Activated CD4-positive, alpha-beta T cell treated with anti-CD3 and anti-CD28 coated beads for 24 hours (primary cell): ENCODE measurements at places on chromosomes 7 and 10.

DNA sequence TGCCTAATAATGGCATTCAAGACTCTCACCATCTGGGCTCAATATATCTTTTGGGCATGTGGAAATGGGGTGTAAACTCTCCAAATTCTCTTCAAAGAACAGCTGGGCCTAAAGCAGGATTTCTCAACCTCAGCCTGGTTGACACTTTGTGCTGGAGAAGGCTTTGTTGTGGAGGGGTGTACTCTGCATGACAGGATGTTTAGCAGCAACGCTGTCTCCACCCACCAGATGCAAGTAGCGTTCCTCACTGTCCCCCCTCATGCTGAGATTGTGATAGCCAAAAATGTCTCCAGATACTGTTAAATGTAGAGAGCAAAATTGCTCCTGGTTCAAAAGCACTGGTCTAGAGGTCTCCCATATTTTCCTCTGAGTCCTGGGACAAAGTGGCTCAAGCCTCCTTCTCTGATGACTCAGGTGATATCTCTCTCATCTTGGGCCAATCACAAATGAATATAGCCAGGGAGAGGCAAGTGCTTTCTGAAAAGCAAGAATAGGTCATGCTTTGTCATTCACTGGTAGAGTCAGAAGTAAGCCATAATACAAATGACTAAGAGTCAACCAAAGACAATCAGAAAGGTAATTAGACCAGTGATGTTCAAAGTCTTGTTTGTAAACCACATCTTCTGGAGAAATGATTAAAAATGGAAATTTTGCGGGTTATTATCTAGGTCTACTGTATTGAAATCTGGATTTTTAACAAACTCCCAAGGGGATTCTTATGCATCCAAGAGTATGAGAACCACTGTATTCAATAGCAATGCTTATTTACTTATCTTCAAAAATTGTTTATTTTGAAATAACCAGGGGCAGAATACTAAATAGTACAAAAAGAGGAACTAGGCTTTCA lies 330.8 kb downstream of the PTEN start:
- no peak for DNase-seq

DNA sequence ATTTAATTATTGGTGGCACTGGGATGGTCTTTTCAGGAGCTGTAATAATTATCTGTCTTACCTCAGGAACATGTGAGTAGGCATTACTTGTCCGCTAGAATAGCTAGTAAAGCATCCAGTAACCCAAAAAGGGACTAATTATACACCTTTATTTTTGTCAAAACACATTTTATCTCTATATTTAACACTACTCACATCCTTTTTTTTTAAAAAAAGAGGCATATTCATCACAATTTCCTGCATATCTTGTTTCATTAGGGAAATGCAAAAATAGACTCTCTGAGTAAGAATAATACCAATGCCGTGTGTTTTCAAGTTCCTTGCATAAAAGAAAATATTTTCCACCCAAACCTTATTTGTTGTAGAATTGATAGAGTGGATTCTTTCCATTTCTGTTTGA lies 99.5 kb downstream of the VTI1A start:
- DNase-seq = no peak

DNA sequence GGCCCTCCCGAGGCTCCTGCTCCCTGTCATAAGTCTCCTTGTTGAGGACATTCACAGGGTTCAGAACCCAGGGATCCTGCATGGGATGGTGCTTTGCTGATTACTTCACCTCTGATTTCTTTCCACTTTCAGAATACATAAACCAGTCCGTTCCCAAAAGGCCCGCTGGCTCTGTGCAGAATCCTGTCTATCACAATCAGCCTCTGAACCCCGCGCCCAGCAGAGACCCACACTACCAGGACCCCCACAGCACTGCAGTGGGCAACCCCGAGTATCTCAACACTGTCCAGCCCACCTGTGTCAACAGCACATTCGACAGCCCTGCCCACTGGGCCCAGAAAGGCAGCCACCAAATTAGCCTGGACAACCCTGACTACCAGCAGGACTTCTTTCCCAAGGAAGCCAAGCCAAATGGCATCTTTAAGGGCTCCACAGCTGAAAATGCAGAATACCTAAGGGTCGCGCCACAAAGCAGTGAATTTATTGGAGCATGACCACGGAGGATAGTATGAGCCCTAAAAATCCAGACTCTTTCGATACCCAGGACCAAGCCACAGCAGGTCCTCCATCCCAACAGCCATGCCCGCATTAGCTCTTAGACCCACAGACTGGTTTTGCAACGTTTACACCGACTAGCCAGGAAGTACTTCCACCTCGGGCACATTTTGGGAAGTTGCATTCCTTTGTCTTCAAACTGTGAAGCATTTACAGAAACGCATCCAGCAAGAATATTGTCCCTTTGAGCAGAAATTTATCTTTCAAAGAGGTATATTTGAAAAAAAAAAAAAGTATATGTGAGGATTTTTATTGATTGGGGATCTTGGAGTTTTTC lies 159.8 kb upstream of the LANCL2 start:
- DNase-seq = no peak

DNA sequence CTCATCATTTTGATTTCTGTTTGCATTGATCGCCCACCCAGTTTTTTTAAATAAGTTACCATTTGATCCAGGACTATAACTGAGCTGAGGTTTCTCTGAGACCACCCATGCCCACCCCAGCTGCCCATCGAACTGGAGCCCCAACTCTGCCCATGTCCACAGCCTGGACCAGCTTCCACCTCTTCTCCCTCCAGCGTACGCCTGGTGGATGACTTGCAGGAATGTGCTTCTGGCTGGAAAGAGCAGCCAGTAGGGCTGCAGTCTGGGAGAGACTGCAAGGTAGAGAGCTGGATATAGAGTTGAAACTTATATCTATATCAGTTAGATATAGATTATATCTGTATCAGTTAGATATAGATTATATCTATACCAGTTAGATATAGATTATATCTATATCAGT lies 25.8 kb upstream of the LRRC18 start:
- no peak for DNase-seq

GRCh38 chr10:31075434-31075833 lies 43.8 kb upstream of the ZNF438 start:
- no peak for DNase-seq

DNA sequence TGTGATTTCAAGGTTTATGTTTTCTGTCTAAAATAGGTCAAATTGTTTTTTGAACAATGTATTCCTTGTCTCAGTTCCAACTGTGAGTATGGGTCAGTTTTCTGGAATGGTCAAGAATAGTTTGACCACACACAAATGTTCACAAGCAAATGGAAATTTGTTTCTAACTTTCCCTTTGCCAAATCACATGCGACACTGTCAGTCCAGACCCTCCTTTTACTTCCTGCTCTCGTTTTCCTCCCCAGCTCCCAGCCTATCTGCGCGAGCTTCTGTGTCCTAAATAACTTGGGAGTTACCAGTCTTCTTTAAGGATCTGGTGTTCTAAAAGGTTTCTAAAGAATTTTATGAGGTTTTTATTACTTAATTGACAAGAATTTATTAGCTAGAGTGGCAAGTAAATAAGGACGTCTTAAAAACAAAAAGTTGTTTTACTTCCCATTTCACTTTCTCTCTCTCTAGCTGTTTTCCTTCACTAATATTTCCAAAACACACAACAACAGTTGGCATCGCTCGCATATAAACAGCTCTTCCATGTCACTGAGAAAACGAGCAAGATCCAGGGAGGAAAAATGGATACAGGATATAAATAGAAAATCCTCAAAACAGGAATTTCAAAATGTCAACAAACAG lies 266.1 kb upstream of the KLF6 start:
- DNase-seq = no peak

- DNase-seq = no peak
These were observed 113.0 kb downstream of the CCDC3 start for GRCh38 chr10:12888470-12888869.

DNA sequence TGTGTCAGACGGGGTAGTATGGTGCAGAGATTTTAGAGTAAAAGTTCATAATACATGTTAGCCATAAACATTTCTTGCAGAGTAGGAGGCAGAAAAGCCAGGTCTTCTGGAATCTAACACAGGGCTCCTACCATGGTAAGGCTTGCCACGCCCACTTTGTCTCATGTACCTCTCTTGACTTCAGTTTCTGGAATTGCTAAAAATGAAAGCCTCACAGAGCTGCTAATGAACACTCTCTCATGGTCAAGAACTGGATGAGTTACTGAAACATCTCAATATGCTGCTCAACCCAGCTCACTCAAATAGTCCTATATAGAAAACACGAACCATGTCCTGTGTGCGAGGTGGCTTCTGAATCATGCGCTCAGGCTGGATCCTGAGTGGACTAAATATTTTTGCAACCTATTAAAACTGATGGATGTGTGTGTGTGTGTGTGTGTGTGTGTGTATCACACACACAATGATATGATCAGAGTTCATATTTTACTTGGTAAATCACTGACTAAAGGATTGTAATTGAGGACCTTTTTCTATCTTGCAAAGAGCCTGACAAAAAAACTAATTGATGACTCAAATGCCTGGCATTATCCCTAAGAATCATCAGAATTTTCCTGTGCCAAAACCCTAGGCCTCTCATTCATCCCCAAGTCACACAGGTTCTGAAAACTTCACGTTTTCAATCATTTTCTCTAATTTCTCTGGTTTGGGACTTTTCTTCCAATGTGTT lies 1306.6 kb downstream of the XPNPEP1 start:
- DNase-seq = no peak

DNA sequence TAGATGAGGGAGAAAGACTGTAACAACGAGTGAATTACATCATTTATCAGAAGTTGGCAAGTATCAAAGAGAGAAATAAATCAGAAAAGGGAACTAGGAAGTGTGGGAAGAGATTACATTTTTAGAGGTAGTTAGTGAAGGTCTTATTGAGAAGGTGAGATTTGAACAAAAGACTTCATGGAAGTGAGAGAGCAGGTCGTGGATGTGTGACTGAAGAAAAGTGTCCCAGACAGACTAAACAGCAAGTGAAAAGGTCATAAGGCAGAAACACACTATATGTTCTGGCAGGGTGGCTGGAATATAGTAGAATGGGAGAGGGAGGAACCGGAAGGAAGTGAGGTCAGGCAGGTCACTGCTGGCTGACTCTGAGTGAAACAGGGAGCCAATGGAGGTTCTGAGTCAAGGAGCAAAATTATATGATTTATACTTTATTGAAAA lies 35.7 kb upstream of the RHOBTB1 start:
- no peak for DNase-seq

DNA sequence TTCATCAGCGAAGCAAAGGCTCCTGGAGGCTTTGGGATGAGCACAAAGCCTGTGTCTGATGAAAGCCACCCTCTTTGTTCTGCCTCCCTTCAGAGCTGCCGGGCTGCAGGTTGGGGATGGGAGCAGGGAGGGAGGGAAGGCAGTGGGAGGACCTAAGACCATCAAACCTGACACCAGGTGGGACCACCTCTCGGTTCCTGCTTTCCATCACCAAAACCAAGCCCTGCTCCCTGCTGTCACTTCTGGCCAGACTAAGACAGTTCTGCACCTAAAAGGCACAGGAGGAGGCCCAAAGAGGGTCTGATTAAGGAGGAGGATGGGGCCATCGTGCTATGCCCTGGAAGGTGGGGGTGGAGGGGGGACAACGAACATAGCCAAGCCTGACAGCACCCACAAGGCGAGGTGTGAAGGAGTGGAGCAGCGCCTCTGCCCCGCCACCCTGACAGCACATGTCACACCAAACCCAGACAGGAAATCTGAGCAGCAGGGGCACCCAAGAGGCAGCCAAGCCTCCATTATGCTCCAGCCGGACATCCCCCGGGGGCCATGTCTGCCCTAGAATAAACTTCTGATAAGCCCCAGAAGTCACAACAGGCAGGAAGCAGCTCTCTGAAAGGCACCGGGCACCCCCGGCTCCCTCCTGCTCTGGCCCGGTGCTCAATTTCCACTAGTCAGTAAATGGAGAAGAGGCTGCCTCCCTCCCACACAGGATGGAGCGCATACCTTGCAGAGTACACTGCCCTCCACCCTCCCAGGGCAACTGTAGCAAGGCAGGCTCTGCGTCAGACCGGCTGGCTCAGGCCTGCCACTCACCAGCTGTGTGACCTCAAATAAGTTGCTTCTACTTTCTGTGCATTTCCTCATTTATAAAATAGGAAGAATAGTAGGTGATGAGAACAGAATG lies 48.9 kb downstream of the DLG5 start:
- no peak for DNase-seq

- no peak for DNase-seq
These were observed 241.0 kb downstream of the FRMD4A start for GRCh38 chr10:14089556-14090292.

DNA sequence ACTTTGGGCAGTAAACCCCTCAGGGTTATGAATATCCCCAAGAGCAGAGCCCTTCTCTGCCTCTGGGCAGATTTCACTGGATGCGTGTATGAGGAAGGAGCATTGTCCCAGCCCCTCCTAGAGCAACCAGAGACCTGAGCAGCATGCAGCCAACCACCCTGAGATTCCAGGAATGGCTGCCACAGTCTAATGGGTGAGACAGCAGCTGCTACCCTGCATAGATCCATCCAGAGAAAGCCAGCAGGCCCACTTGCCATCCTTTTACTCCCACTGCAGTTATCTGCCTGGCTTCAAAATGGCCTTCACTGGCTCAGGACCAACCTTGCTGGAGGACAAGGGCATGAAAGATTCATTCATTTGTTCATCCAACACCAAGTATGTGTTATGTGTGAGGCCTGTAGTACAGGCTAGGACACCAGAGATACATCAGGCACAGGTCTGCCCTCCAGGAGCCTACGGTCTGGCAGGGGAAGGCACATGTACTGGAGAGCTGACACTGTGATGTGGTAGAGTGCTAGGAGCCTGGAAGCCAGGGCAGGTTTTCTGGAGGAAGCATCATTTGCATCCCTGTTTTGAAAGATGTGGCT lies 26.2 kb upstream of the C10orf105 start:
- DNase-seq = no peak

DNA sequence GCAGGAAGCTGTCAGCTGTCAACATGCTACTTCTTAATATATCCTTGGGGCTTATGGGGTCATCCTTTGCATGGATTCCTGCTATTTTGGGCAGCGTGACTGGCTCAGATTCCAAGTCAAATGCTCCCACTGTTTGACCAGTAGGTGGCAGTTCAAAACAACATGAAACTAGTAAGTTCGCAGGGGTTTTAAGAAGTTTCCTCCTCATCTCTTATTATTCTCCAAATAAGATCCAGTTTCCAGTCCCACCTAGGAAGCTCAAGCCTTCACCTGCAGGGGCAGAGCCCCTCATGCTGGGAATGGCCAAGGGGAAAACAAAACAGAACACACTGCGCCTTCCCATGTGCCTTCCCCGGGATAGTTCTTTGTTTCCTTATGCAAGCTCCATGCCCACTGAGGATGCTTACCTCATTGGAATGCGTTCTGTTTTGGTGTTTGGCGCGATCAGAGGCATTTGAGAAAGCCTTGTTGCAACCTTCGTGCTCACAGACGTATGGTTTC lies 259.8 kb downstream of the GLI3 start:
- DNase-seq = no peak

GRCh38 chr7:121442845-121443244 lies 46.7 kb upstream of the FAM3C start:
- no peak for DNase-seq

- no peak for DNase-seq
These were observed 89.6 kb upstream of the LANCL2 start for GRCh38 chr7:55275291-55276200.
